ENCODE measurements at places on chromosomes 4 and X.

DNA sequence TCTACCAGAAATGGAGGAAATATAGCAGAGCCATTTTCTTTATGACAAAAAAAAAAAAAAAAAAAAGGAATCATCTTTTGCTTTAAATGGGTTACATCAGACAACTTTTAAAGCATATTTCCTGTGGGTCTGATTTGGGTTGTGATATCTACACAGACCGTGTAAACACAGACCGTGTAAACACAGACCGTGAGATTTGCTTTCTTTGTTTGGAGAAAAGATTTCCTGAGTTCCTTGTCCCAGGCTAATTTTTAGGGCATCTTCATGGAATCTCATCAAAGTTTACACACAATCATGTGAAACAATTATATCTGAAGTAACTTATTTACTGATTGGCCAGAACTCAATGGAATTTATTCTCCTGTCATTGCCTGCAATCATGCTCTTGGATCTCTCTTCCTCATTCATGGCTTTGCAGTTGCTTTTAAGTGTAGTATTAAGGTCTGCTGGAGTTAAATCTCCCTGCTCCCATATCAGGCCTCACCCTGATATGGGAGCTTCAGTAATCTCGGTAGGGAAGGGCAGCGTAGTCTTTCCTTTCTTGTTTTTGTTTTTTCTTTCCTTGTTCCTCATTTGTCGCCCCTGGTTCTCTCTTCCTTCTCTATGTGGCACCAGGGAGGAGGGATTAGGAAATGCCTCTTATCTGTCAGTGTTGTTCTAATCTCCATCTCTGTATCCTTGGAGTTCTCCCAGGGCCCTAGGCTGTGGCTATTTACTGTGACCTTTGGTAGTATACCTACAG lies 248.6 kb upstream of the JADE1 start:
- no peak for DNase-seq

GRCh38 chrX:56746996-56747395 lies 18.0 kb downstream of the NBDY start:
- no peak for DNase-seq

- DNase-seq: no peak
Observed at GRCh38 chr4:143514169-143514495, 630 bp downstream of the SMARCA5 start.

- DNase-seq: no peak
Observed at GRCh38 chrX:155673338-155673737, 60.6 kb upstream of the TMLHE start.

GRCh38 chrX:134020910-134021309 lies 35.5 kb upstream of the GPC3 start:
- no peak for DNase-seq

DNA sequence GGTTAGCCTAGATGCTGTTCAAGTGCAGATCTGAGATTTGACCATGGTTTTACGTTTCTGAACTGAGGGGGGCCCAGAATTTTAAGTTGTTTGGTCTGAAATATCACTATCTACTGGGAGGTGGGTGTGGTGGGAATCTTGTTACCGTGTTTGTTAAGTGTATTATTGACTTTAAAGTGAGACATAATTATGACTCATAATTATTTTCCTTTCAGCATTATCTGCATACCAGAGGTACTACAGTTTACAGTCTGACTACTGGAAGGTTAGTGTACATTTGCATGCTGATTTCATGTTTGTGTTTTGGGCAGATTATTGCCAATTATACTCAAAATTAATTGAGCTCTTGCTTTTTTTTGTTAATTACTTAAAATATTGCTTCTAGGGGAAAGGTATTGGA lies 101.5 kb downstream of the KDM6A start:
- DNase-seq: no peak

DNA sequence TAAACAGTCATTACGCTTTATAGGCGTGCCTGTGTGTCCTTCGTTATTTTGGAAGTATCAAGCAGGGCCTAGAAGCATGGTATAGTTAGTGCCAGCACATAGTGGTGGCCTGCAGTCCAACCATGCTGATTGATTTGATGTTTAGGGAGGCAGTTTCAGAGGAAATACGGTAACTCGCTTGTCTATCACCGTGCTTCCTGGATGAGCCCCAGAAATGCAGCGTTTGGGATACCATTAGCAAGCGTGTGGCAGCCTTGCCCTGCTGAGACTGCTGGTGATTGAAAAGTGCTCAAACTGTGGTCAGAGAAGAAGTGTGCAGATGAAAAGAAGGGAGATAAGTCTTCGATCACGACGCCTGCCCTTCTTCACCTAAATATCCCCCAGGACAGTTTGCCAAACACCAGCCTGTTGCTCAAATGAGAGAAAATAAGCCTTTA lies 158.4 kb downstream of the CHIC2 start:
- peak; percentile 33 for DNase-seq

DNA sequence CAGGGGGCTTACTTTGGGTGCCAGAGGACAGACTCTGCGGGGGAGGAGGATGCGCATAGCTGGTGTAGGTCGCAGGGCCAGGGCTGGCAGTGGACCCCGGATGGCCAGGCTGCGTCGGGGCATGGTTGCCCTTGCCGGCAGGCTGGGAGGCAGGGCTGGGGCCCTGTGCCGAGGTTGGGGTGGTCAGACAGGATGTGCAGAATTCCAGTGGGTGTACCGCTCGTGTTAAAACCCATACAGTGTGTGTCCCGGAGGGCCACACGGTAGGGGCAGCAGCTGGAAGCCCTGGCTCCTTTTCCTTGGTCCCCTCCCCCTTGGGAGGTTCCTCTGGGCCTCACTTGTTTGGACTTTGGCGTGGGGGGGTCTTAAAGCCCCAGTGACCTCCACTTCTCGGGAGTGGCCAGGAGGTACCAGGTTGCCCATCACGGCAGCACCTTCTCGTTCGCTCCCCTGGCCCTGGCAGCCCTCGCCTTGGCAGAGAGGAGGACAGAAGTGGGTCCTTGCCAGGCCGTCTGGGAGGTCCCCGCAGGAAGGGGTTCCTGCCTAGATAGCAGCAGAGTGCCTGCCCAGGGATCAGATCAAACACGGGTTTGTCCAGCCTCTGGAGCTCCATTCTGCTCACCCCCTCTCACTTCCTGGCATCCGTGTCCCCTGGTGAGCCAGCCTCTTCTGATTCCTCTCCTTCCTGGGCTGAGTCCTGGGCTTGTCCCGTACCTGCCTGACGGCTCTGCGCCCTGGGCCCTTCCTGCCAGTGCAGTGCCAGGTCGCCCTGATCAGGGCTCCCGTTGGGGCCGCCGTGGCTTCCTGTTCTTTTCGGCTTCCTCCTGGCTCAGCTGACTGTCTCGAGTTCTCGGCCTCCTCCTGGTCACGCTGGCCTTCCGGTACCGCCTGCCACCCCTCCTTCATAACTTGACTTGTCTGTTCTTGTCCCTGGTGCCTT lies 56.7 kb upstream of the HGFAC start:
- DNase-seq: peak; percentile 57

- no peak for DNase-seq
Observed at GRCh38 chrX:24862343-24862742, 153.4 kb downstream of the ARX start.

DNA sequence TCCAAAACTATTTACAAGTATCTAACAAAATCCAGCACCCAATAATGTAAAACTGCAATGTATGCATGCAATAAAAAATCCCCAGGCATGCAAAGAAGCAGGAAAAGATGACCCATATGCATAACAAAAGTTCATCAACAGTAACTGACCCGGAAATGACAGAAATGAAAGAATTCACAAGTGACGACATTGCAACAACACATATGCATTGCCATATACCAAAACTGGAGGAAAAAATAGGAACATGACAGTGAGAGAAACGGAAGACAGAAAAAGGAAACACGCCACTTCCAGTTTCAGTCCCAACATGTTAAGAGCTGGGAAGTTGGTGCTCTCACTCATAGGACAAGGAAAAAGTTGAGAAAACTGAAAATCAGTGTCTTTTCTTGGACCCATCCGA lies 154.6 kb downstream of the EVC2 start:
- no peak for DNase-seq

DNA sequence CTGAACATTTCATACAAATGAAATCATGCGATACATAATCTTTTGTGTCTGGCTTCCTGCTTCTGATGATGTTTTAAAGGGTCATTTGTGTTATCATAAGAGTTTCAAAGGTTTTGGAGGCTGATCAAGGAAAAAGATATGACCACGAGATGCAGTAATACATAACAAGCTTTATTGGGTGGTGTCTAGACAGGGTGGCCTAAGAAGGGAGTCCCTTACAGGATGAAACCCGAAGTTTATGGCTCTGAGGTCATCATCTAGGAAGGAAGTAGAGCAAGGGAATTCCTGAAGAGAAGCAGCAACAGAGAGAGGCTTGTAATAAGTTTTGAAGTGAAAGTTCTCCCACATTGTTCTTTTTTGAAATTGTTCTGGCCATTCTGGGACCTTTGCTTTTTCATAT lies 40.8 kb upstream of the SOD3 start:
- no peak for DNase-seq

- no peak for DNase-seq
Observed at GRCh38 chr4:81923140-81923539, 450.7 kb downstream of the HNRNPD start.

DNA sequence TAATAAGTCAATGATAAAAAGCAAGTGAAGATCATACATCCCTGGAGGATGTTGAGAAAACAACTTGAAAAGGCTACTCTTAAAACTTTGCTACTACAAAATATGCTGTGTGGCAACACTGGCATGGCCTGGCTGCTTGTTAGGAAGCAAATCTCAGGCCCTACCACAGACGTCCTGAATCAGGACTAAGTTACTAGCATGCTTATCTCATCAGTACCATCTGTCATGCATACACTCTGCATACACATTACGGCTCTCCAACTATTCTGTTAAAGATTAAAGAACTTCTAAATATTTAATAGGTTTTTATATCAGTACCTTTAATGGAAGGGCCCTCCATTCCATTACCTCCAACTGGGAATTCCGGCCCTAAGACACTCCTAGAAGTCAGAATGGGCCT lies 8.2 kb downstream of the PAPSS1 start:
- DNase-seq: no peak

DNA sequence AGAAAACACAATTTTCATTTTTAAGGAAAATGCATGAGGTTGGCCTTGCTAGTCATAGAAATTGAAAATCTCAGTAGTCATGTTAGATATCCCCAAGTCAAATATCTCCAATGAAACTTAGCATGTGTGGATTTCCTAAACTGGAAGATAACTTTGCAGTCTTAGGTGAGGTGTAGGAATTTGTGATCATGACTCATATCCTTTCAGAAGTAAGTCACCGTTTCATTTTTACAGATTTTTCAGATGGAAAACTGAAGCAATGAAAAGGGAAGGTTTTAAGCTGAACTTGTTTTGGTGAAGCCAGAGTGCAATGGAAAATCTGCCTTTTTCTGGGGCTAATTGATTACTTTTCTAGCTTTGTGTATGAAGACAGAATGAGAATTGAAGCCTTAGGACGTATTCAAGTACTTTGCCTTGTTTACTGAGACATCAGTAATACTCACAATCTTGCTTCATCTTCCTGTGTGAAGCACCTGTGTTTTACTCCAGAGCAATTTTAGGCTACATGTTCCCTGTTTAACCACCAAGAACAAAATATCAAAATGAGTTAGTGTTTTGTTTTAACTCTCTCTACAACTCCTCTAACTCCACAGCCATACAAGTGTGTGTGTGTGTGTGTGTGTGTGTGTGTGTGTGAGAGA lies 1662.8 kb upstream of the ADGRL3 start:
- no peak for DNase-seq

DNA sequence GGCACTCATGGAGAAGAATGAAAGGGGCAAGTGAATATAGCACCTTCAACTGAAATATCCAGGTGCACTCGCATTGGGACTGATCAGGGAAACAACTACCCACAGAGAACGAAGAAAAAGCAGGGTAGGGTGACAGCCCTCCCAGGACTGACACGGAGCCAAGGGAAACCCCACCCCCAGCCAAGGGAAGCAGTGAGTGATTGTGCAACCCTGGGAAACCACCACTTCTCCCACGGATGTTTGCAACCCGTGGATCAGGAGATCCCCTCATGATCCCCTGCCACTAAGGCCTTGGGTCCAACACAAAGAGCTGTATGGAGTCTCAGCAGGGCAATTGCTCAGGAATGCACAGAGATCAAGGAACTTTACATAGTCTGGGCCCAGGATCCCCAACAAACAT lies 158.5 kb upstream of the HCCS start:
- DNase-seq: peak; percentile 13

DNA sequence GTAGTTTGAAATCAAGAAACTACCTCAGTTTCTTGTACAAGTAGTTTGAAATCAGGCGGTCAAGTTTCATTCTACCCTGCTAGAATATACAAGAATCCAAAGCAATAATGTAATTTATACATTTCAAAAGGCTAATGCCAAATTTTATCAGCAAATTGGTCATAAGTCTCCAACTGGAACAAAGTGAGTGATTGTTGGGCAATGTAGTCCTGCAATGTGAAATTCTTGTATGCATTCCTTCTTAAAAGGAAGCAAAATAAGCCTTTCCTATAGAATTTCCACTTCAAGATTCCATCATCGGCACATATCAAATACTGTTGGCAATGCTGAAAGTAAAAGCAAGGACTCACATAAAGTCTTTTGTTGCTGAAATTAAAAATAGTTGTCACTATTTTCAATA lies 334.9 kb downstream of the IL1RAPL1 start:
- no peak for DNase-seq

GRCh38 chr4:150402871-150403272 lies 179.1 kb upstream of the MAB21L2 start:
- DNase-seq: peak; percentile 57

GRCh38 chr4:124155239-124155638 lies 557.3 kb downstream of the ANKRD50 start:
- DNase-seq: no peak

DNA sequence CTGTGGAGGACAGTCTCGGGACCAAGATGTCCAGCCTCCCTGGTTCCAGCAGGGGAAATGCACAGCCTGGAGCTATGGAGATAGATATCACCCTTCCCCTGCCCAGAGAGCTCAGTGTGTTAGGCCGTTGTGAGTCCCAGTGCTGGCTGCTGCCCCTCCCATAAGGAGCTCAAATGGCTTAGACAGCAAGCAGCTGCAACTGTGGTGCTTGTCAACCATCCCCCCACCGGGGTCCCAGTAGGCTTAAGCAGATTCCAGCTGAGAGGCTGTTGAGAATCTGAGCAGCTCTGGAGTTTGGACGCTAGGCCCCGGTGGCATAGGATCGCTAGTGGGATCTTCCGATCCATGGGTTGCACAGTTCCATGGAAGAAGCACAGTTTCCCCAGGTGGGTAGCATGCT lies 181.8 kb upstream of the POF1B start:
- no peak for DNase-seq

DNA sequence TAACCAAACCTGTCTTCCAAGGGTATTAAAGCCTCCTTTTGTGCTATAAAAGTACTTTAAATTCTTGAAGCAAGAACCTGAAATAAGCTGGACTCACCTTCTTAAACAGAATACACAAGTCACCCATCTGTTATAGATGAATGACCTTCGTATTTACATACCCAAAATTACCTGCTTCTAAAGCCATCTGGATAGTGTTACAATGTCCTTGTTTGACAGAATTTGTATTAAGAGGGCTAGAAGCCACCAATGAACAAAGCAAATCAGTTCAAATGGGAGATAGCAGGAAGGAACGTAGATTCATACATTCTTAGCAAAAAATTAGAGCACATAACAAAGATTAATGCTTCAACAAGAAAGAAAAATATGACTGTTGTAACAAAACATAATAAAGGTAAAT lies 33.7 kb upstream of the CCSER1 start:
- no peak for DNase-seq
